Stimulated activated CD8-positive, alpha-beta memory T cell treated with anti-CD3 and anti-CD28 coated beads, Interleukin-15, amount 100 ng/mL, for 1 hour (primary cell): ENCODE measurements at places on chromosomes 6 and 20.

DNA sequence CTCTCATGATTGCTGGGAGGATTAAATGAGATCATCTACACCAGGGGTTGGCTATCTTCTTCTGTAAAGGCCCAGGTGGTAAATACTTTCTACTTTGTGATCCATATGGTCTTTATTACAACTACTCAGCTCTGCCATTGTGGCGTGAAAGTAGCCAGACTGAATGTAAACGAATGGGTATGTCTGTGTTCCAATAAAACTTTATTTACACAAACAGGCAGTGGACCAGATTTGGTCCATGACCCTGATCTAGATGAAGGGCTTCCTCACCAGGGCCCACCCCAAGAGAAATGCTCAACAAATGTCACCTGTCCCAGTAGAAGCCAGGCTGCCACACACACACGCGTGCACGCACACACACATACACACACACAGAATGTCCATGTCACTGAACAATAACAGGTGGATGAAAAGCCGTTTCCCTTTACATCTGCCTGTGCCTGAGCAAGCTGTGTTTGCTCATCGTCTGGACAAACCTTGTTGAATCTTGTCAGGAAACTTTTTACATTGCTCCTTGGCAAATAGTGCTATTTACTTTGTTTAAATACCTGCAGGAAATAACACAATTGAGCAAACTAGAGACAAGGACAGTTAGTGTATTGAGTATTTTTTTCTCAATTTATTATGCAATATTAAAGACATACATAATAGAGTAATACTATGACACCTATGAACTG lies 114.3 kb downstream of the EYA2 start:
- no peak for DNase-seq

DNA sequence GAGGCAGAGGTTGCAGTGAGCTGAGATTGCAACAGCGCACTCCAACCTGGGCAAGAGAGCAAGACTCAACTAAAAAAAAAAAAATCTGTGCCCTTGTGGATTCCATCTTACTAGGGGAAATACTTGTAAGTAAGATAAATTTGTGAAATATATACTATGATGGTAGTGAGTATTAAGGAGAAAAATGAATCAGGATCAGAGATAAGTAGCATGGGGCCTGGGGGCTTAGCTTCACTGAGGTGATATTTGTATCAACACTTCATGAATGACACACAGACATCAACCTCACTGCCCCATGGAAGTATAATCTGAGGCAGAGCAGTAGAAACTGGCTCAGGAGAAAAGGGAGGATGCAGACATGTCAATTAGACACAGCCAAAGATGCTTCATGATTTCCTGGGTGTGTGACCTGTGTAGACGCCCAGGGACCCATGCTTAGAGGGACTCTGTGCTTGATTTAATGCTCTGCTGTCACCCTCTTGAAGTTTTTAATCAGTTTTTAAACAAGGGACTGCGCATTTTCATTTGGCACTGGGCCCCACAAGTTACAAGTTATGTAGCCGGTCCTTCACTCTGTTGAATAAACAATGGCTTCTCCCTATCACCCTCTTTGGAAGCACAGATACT lies 41.9 kb downstream of the PCNA start:
- DNase-seq: no peak

- no peak for DNase-seq
Measured at GRCh38 chr20:2150660-2151059, 49.0 kb downstream of the STK35 start.

- no peak for DNase-seq
Measured at GRCh38 chr20:24131281-24131680, 142.7 kb upstream of the GGTLC1 start.

DNA sequence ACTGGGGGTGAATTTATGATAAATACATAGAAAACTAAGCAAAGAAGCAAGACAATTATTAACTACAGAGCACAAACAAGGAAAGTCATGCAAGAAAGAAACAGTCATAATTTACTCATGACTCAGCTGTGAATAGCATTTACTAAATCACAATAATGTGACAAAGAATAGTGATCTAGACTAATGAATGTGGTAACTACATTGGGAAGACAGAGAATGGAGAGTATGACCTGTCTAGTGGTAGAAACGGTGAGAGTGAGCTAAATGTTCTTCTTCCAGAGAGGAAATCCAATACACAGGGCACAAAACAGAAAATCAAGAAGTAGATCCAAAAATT lies 153.5 kb upstream of the DST start:
- DNase-seq: no peak

DNA sequence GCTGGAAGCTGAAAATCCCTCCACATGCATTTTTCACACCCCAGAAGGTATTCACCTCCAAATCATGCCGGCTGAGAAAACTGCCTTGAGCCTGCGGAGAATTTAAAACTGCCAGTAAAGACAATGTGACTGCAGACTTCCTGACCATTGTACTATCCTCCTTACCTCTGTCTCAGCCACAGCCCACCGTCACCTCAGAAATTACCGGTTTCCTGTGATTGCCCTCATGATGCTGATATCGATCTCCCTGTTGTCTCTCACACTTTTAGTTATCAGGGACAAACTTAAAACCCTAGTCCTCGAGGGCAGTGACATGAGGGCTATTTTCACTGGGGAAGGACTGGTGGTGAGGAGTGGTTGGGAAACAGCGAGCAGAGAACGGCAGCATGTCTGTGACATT lies 30.2 kb upstream of the FOXQ1 start:
- no peak for DNase-seq

GRCh38 chr20:15654208-15654649 lies 919.0 kb downstream of the KIF16B start:
- no peak for DNase-seq

- DNase-seq: no peak
Measured at GRCh38 chr6:107330168-107330567, 129.2 kb downstream of the PDSS2 start.

DNA sequence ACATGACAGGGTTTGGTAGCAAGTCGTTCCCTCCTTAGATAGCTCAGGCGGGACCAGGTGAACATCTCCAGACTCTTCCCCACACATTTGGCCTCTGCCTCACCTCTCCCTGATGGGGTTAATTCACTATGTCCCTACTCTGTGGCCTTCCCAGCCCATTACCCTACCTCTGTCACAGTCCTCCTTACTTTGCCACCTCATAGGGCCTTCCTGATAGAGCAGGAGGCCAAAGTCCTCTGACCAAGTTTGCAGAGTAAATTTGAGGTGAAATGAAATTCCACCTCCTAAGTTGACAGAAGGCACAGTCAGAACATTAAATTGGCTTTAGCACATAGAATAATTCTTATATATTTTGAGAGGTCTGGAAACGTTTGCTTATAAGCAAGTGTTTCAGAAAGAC lies 53.1 kb upstream of the ARMC2 start:
- no peak for DNase-seq

DNA sequence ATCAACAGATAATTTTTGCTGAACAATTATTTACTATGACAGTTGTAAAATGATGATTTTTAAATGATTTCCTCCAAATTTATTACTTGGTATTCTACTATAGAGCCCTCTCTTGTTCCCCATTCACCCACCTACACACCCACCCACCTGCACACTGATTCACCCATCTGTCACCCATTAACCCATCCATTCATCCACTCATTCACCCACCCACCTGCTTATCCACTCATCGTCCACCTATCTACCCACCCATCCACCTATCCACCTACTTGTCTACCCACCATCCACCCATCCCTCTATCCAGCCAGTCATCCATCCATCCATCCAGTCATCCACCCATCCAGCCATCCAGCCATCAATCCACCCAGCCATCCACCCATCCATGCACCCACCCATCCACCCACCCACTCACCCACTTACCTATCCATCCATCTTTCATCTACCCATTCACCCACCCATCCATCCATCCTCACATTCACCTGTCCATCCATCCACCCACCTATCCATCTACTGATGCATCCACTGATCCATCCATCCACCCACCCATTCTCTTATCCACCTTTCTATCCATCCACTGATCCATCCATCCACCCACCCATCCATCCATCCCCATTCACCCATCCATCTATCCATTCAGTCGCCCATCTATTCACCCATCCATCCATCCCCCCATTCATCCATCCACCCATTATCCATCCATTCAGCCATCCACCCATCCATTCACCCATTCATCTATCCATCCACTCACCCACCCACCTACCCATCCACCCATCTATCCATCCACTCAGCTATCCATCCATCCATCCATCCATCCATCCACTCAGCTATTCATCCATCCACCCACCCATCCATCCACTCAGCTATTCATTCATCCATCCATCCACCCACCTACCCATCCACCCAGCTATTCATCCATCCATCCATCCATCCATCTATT lies 72.0 kb downstream of the SYNJ2 start:
- DNase-seq: no peak

DNA sequence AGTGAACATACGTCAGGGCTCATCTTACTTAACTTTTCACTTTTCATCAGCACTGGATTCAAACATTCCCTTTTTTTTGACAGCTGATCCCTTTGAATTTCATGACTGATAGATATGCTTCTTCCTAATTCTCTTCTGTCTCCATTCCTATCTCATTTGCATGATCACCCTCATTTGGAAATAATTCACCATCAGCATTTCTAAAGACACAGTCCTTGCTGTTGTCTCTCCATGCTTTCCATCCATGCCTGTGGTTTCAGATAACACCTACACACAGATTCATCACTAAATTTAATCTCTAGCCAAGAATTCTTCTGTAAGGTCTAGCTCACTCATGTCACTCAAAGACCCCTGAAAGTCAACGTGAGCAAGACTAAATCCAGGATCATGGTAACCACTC lies 228.4 kb upstream of the BTBD3 start:
- DNase-seq: no peak

- DNase-seq: no peak
Measured at GRCh38 chr6:36984581-36985416, 1.2 kb downstream of the MTCH1 start.

DNA sequence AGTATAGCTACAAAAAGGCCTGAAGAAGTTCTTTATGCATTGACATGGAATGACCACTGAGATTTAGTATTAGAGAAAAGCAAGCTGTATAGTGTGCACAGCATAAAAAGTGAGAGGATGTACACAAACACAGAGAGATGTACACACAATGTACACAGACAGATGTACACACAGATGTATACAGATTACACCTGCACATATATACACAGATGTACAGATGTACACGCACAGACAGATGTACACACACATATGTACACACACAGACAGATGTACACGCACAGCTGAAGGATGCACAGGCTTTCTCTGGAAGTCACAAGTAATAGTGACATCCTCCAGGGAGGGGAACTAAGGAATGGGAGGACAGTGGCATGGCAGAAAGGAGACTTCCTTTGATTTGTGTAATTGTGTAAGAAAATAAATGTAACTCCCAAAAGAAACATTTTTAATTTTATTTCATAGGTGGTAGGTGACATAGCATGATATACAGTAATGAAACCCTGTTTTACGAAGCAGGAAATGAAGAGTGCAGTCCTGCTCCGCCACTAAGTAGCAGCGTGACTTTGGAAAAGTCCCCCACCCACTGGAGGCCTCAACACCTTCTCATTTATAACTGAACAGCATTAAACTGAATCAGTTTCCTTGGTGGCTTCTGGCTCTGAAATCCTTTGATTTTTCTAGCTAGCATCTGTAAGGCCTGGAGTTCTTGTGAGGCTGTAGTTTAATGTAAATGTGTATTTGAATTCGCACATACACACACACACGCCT lies 14.1 kb downstream of the NFATC2 start:
- no peak for DNase-seq

GRCh38 chr6:22784601-22785410 lies 215.4 kb downstream of the HDGFL1 start:
- DNase-seq: no peak

DNA sequence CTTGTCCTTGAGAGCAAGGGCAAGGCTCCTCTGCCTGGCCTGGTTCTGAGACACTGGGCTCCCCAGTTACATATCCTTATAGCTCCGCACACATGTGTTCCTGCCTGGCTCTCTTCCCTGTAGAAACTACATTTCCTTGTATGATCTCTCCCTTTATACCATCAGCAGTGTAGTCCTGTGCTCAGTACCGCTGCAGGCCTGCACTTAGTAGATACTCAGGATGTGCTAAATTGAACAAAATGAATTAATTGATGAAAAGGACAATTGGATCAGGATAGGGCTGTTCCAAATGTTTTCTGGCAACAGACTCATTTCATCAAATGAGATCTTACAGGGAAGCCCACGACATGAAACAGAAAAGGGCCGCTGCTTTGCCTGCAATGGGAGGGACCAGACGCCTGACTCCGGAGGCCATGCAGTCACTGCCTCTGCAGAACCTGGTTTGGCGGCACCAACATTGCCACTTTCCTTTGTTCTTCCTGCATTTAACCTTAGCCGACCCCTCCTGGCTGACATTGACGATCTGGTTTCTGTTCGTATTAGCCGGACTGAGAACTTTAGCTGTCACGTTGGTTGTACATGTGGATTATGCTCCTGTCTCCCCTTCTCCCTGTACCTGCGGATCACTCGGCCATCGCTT lies 53.3 kb downstream of the CHMP4B start:
- no peak for DNase-seq

DNA sequence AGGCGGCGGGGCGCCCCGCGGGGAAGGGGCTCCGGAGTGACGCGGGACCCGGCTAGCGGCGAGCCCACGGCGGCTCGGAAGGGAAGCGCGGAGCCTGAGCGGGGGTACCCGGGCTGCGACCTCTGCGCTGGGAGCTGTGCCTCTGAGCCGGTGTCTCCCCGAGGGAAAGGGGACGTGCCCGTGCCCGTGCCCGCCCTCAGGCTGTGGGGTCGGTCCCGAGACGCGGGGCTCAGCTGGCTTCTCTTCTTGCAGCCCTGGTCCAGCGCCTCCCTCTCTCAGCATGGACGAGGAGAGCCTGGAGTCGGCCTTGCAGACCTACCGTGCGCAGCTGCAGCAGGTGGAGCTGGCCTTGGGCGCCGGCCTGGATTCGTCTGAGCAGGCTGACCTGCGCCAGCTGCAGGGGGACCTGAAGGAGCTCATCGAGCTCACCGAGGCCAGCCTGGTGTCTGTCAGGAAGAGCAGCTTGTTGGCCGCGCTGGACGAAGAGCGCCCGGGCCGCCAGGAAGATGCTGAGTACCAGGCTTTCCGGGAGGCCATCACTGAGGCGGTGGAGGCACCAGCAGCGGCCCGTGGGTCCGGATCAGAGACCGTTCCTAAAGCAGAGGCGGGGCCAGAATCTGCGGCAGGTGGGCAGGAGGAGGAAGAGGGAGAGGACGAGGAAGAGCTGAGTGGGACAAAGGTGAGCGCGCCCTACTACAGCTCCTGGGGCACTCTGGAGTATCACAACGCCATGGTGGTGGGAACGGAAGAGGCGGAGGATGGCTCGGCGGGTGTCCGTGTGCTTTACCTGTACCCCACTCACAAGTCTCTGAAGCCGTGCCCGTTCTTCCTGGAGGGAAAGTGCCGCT lies 686 bp downstream of the ZGPAT start:
- no peak for DNase-seq

DNA sequence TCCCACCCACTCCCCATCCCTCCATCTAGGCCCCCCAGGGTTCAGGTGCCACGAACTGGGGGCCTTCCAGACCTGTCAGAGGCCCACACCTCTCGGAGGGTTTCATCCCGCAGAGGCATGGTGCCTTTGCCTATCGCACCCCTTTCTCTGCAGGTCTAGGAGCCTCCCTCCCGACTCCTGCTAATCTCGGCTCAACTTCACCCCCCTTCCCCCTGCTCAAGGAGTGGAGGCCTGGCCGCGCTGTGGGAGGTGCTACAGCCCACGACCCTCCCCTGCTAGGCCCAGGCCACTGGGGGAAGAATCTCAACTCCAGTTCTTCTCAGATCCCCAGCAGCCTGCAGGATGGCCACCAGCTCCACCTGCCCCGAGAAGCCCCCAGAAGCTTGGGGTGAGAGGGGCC lies at the start of gene TULP1:
Gene TULP1, minus strand, starts transcription at position 157 of the 400 bp plus-strand sequence. Its CDS starts 38 bp downstream, at position 119.
- DNase-seq: no peak
